ENCODE measurements at places on chromosomes 2 and 18.
A peak's percentile ranks its signal among the peaks of the same experiment; 100 is the strongest.

DNA sequence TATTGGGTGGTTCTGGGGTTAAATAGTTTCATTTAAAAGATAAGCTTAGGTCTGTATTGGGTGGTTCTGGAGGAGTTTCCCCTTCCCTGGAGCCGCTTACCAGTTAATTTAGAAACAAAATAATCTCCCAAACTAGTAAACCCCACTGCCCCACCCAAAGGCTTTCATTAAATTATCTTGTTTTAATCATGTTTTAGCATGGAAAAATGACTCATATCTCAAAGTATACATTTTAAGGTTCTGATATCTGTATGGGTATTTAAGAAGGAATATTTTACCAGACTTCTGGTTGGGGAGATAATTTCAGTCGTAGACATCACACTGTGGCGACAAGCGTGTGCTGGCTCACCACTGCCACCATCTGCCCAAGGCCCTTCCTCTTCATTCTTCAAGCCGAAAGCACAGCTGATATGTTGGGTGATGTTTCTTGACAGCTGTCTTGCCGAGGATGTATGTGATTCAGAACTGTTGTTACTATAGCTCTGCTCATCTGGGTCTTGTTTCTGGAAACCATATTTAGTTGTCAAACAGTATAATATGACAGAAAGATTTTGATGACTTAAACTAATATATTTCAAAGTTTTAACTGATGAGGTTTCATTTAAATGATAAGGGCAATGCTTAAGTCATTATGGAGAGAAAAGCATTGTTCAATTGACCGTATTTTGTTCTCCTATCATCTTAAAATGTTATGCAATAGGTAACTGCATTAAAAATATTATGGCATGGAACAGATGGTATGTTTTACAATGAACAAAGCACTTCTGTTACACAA lies 5.1 kb downstream of the FIGLA start:
- peak; percentile 35 for DNase-seq

- DNase-seq, result no peak
Measured at GRCh38 chr2:54773838-54774237, 50.4 kb downstream of the EML6 start.

DNA sequence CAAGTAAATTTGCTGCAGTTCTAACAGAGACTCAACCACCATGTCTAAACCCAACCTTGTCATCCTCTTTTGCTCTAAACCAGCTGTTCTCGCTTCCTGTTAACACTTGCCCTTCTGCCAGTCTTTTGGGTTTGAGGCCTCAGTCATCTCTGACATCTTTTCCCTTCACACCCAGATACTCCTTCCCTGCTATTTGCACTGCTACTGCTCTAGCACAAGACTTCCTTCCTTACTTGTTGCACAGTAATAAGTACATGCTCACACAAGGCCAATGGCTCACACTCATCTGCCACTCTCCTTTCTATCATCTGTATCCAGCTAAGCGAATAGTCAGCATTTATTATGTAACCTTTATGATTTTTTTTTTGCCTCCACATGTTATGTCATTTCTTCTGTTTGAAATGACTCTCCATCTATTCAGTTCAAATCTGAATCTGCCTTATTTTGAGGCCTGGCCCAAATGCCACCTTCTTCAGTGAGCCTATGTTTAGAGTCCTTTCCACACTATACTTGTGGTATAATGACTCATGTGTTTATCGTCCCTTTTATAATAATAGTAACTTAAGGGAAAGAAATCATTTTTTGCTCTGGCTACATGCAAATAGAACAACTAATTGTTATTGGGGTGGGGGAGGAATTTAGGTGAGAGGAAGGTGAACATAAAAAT lies 22.5 kb upstream of the CDKL4 start:
- DNase-seq, result no peak

- DNase-seq, result no peak
Measured at GRCh38 chr2:9819551-9819950, 23.7 kb upstream of the TAF1B start.

- no peak for DNase-seq
Measured at GRCh38 chr18:45755934-45756333, 32.0 kb downstream of the SLC14A1 start.

DNA sequence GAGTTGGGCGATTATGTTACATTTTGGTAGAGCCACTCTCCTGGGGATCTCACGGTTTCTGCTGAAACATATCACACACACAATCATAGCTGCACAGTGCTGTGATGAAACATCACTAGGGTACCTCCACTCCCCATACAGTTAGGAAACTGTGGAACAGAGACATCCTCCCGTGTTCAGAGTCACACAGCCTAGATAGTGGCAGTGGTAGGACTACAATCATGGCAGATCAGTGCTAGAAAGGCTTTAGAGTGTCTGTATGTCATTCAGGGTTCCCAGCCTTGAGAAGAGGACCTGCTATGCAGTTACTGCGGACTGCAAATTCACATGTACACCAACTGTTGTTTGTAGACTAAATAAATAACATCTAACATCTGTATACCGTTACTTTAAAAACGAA lies 210.3 kb upstream of the FOSL2 start:
- no peak for DNase-seq

- DNase-seq, result no peak
Measured at GRCh38 chr2:36425608-36426355, 70.2 kb downstream of the CRIM1 start.

- no peak for DNase-seq
Measured at GRCh38 chr2:41998186-41999127, 49.4 kb upstream of the PKDCC start.

GRCh38 chr2:180219491-180219890 lies 212.4 kb upstream of the CWC22 start:
- DNase-seq, result no peak

DNA sequence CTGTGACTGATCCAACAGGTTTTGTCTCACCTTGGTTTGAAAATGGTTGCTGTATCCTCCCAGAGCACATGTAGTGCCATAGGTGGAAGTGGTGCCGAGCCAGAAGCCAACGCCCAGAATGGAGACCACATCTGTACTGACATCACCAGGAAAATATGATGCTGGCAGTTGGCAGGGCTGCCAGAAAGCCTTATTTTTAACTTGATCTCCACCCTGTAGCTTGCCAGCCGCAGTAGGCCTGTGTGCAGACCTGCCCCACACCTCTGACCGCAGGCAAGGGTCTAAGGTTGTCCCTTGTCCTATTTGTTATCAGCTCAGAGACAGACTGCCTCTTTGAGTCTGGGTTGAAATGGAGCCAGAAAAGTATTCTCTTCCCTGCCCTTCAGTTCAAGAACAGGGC lies 123.5 kb upstream of the EML6 start:
- DNase-seq, result peak; percentile 41

DNA sequence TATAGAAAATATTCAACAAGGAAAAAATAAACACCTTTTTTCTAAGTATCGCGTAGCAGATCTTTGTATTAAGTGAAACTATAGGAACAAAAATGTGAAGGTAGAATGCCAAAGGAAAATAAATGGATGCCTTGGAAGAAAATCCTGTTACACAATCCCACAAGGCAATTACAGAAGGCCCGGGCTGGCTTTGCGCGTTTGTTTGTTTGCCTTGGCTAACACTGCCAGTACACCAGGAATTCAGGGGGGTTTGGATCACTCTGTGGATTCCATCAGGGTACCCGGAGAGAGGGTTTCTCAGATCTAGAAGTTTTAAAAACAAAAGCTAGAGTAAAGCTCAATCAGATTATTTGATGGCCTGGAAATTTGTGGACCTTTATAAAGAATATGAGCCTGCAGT lies 478.3 kb downstream of the FBXO15 start:
- no peak for DNase-seq

GRCh38 chr2:202378001-202378400 lies 1.9 kb downstream of the BMPR2 start:
- DNase-seq, result no peak

DNA sequence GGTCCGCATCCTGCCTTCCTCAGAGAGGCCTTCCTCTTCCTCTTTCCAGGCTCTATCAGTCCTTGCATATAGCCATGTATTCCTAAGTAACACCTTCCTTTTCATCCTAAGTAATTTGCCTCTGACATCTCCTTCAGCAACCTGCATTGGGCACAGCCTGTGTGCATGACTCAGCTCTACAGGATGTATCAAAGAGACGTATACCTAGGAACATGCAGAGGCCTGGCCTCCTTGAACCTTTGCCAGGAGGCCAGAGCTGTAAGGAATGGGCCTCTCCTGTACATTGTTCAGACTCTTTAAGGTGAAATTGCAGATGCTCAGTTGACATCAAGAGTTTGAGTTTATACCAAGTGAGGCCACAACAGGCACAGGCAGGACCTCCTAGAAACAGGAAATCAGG lies 76.0 kb upstream of the CELF4 start:
- DNase-seq, result no peak

DNA sequence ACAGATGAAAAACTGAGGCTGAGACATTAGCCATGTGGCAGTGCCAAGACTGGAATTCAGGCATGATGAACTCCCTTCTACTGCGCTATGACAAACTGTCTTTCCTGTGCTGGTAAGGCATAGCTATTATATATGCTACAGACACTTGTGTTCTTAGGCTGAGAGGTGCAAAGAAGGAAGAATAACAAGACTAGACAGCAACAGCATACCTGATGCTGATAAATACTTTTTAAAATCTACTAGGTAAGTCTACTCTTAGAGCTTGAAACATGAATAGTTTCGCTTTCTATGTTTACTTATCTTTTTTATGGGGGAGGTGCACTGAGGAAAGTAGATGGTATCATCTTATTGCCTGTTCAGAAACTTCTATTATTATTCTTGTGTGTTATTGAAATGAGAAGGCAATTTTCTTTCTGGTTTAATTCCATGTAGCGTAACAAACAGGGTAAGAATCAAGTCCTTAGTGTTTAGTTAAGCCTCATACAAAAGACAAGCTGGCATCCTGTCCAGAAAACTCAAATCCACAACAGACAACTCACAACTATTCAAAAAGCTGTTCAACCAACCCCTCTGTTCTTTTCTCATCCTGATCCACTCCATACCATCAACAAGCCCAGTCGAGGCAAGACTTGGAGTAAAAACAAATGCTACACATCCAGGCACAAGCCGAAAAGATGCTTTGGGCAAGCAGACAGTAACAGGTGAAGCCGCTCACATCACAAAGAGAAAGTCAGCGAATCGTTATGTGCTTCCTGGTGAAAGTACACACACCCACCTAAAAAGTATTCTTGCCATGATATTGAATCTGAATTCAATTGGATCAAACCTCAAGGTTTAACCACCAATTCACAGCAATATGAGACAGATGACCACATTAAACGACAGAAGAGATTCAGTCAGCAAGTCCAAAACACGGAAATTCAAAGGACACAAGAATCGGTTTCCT lies 1.5 kb downstream of the TTC32 start:
- DNase-seq, result peak; percentile 6

DNA sequence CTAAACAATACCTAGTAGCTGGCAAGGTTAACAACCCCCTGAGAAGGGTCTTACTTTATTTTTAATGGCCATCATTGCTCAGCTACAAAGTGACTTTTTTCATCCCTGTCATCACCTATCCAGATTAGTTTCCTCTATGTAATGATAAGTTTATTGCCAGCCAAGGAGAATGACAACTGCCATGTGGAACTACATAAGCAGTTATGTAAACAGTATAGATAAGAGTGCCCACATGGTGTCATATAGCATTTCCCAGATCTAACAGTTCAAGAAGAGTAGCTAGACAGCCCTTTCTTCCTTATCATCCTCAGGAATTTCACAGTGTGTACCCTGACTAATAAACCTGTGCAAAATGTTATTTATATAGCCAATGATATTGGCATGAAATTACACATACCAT lies 240.2 kb upstream of the PIK3C3 start:
- DNase-seq, result no peak

- DNase-seq, result no peak
Measured at GRCh38 chr18:24762511-24762910, 302.1 kb downstream of the HRH4 start.

GRCh38 chr18:22170421-22171257 lies 1.2 kb downstream of the GATA6 start:
- no peak for DNase-seq

DNA sequence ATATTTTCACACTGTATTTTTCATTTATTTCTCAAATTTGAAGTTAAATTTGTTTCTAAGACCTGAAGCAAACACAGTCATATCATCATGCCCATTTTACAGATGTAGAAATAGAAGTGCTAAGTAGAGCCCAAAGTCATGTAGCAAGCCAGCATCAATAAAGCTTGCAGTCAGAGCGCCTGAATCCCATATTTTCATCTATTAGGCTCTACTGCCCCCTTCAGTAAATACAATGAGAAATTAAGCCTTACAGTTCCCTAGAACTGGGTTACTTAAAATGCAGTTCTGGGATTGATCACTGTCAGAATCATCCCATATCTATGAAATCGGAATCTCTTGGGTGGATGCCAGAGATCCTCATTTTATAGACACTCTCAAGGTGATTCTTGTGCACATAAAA lies 419.9 kb downstream of the TGIF1 start:
- no peak for DNase-seq

GRCh38 chr2:238130696-238131628 lies 7.5 kb upstream of the KLHL30 start:
- no peak for DNase-seq

- no peak for DNase-seq
Measured at GRCh38 chr2:104250635-104251034, 603.3 kb upstream of the POU3F3 start.

- no peak for DNase-seq
Measured at GRCh38 chr2:7161501-7161900, 244.3 kb downstream of the RNF144A start.

DNA sequence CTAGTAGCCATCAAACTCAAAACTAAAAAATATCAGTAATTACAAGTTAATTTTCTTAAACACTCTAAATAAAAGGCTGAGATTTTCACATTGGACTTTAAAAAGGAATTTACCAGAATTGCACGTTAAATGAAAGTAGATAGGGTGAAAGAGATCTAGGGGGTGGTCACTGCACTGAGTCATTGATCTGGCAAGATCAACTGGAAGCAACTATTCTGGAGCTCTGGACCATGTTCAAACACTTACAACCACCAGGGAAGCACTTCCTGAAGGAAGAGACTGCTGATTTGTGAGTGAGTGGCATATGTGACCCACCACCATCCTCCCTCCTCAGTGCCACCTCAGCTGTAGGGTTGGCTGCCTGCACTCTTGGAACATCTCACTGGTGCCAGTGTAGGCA lies 111.8 kb downstream of the UGGT1 start:
- no peak for DNase-seq

GRCh38 chr2:192500550-192501200 lies 305.9 kb upstream of the TMEFF2 start:
- DNase-seq, result peak; percentile 4

DNA sequence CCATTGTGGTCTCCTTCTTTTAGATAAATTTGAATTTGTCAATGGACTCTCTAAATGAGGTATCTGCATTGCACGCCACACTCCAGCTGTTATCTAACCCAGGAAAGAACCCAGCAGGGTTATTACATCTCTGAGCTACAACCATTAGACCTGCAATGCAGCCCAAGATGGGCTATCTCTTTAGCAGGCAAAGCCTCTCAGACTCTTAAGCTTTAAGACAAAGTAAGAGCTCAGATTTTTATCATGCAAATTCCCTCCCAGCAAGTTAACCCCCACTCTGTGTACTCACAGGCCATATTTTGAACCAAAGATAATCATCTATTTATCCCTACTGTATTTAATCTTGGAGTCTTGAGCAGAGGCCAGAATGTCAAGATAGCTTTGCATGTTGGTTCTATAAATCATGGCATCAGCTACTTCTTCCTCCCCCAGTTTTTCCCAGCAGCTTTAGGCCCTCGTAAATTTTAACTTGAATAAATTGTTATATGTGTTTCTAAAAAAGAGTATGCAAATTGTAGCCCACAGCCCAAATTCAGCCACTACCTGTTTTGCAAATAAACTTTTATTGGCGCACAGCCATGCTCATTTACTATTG lies 273.7 kb upstream of the PKDCC start:
- no peak for DNase-seq

Data from activated naive CD8-positive, alpha-beta T cell treated with anti-CD3 and anti-CD28 coated beads, Interleukin-2, amount 50 U/mL, for 24 hours (primary cell).